ENCODE measurements at places on chromosomes 1 and 21. TPM values are rescaled to one million over a fixed set of nuclear protein-coding genes. Genes with fewer than 3 reads are reported as not detected.

MYOG gene
- total RNA-seq: not detected

STIL gene
- 2.6 TPM for total RNA-seq

RNU1-4 gene
- 4,195 TPM for total RNA-seq

CHI3L1 gene
- not detected for total RNA-seq

DIRAS3 gene
- not detected for total RNA-seq

DIO1 gene
- not detected for total RNA-seq

CNIH3 gene
- total RNA-seq: 1.8 TPM

CLCA1 gene
- not detected for total RNA-seq

BRDT gene
- total RNA-seq: not detected

FYB2 gene
- not detected for total RNA-seq

CFAP107 gene
- total RNA-seq: not detected

C21orf91 gene
- total RNA-seq: 34.2 TPM

RABGAP1L gene
- 126 TPM for total RNA-seq

CHRNB2 gene
- not detected for total RNA-seq

RGS4 gene
- not detected for total RNA-seq

MIXL1 gene
- 0.93 TPM for total RNA-seq

HOOK1 gene
- total RNA-seq: 9.9 TPM

EIF2D gene
- total RNA-seq: 61.2 TPM

NDC1 gene
- total RNA-seq: 10.6 TPM

INAVA gene
- 0.44 TPM for total RNA-seq

PLPP3 gene
- total RNA-seq: 4.6 TPM

GFI1 gene
- 1.2 TPM for total RNA-seq

SYDE2 gene
- 0.38 TPM for total RNA-seq

BGLAP gene
- 2.7 TPM for total RNA-seq

C1orf94 gene
- total RNA-seq: not detected

TSSK3 gene
- 6.1 TPM for total RNA-seq

TAS1R3 gene
- 2.7 TPM for total RNA-seq

DYRK1A gene
- total RNA-seq: 93.4 TPM

CYP4A11 gene
- not detected for total RNA-seq

ANGPTL3 gene
- not detected for total RNA-seq

SELP gene
- total RNA-seq: 0.27 TPM

All from activated B cell treated with CpG ODN at 0.5 μM for 24 hours (primary cell).